CD4-positive, alpha-beta T cell treated with Interleukin-17A for 1 hour (primary cell): ENCODE measurements at places on chromosomes 7 and 10.
A peak's percentile ranks its signal among the peaks of the same experiment; 100 is the strongest.

- DNase-seq = no peak
Measured at GRCh38 chr10:114723991-114724715, 66.1 kb upstream of the ABLIM1 start.

- no peak for DNase-seq
Measured at GRCh38 chr7:148967032-148967372, 61.3 kb downstream of the PDIA4 start.

- no peak for DNase-seq
Measured at GRCh38 chr7:46363688-46364087, 442.6 kb upstream of the IGFBP3 start.

GRCh38 chr7:115183431-115184057, 261.6 kb downstream of the MDFIC start:
- peak; percentile 21 for DNase-seq

DNA sequence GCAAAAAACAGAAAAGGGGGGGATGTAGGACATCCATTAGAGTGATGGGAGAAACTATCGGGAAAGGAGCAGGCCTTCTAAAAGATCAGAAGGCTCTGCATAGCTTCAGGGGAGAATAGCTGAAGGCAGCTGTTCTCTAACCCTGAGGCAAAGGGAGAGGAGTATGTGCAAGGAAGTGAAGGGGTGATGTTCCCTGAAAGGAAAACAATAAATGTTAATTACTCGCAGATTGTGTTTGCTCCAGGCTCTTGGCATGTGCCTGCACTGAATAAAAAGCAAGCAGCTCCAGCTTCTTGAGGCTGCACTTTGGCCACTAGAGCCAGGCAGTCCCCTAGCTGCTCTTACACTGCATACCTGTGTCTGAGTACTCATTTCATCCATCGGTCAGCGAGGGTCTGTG, 14.4 kb upstream of the STARD3NL start:
- DNase-seq = no peak

GRCh38 chr7:12670000-12670729, 17.3 kb upstream of the ARL4A start:
- no peak for DNase-seq

DNA sequence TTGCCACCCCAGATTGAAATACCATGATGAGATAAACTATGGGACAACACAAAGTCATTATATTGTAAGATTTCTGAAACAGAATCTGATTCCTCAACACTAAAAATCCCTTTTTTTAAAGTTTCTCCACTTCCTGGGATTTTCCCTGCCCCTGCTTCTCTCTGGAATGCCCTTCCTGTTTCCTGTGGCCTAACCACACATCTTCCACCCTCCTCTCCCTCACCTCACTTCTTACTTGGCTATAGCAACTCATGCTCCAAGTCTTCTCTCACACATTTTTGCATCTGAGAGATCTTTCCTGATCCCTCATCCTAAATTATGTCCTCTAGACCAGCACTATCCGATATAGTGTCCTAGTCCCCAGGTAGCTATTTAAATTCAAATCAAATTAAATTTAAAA, 4.1 kb upstream of the RELN start:
- no peak for DNase-seq

GRCh38 chr10:80589726-80590373, 52.1 kb downstream of the SH2D4B start:
- no peak for DNase-seq

DNA sequence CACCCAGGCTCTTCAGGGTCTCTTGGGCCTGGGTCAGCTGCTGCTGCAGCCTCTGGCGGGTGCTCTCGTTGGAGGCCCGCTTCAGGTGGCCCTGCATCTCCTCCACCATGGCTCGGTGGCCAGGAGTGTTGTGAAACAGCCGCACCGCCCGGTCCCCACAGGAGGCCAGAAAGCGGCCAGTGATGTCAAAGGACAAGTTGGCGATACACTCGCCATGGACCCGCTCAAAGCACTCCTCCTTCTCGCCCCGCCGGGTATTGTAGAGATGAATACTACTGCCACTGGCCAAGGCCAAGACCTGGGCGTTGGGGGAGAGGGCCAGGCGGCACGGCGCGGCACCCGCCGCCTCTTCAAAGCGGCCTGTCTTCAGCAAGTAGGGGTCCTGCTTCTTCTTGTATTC, 7.9 kb downstream of the TBL2 start:
- no peak for DNase-seq

- DNase-seq = no peak
Measured at GRCh38 chr10:10530313-10530712, 487.4 kb upstream of the CELF2 start.

DNA sequence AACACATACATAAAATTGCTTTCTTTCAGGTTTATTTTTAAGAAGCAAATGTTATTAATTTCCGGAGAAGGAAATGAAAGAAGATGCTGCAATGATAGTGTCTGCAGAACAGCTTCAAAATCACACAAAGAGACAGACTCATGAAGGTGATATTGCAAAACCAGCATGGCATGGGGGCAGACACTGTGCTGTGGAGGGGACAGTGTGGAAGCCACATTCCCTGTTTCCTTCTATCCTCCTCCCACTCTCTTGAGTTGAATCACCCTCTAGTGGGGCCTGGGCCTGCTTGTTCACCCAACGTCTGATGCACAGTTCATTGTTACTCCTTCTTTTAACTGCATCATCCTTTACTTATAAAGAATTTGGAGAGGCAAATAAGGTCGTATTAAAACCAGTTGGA, 104.0 kb upstream of the INSIG1 start:
- DNase-seq = no peak

DNA sequence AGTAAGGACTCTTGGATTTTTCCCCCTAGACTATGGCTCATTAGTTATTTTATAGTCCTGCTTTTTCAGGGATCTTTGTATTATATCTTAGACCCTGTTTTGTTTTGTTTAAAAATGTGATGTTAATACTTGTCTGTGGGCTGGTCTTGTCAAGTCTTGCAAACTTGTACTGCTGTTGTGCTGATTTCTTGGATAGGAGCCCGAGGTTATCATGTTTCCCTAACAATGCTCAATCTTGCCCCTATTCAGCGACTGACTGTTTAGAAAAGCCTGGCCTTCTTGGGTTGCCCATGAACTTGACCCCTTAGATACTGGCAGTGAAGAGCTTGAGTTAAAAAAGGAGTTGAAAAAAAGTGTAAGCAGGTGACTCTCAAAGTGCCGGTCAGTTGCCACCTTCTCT, 115.7 kb downstream of the KIAA1217 start:
- DNase-seq = no peak

DNA sequence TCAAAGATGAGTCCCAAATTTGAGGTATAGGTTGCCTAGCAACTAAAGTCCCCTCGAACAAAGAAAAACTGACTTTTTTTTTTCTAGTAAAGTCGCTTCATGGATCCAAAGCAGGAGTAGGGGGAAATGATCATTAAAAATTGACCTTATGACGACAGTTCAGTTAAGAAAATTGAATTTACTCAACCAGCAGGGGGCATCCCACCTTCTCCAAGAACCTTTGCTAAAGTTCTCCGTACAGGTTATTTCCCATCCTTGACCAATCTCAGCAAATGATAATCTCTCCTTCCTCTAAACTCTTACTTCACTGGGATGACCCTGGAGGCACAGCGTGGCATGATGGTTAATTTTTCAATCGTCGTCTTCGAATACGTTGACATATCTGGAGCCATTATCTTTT, 228.3 kb downstream of the CALN1 start:
- no peak for DNase-seq

- DNase-seq = no peak
Measured at GRCh38 chr7:41691286-41692190, 11.4 kb downstream of the INHBA start.

GRCh38 chr10:103667356-103667755, 173.9 kb downstream of the NEURL1 start:
- DNase-seq = no peak

GRCh38 chr7:149409895-149410294, 51.0 kb downstream of the ZNF777 start:
- DNase-seq = no peak

DNA sequence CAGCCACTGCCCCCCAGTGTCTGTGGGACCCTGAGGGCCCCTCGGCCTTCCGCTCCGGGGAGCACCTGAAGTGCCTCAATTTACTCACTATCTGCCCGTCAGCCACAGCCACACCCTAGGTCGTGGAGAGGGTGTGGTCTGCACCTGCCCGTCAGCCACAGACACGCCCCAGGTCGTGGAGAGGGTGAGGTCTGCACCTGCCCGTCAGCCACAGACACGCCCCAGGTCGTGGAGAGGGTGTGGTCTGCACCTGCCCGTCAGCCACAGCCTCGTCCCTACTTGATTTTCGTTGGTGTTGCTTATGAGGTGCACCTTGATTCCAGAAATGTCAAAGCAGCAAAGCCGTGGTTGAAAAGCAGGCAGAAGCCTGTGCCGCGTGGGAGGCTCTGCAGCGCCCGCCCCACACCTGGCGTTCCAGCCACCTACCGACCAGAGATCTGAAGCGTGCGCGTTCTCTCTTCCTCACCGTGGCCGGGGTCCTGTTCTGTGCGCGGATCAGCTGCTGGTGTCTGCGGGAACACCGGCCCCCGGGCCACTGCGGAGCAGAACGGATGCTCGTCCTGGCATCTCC, 101.6 kb downstream of the DYNC2I1 start:
- DNase-seq = peak; percentile 52

- DNase-seq = no peak
Measured at GRCh38 chr10:79552143-79552542, 8.1 kb downstream of the SFTPA2 start.

GRCh38 chr10:122128357-122128756, 139.4 kb downstream of the TACC2 start:
- no peak for DNase-seq

DNA sequence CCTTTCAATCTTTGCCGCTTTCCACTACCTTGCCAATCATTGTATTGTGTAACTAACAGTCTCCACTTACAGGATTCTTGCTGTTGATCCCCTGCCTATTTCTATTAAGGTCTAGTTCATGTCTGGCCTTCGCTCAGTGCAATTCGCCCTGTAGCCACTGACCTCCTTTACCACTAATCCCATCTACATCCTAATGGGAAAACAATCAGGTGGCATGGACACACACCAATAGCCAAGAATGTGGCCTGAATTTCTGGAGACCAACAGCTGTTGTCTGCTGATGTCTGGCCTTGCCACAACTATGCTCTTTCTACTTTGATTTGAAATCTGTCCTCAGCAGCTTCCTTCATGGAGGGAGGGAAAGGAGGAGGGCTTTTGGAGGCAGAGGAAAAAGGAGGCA, 546.2 kb downstream of the SORCS3 start:
- no peak for DNase-seq

DNA sequence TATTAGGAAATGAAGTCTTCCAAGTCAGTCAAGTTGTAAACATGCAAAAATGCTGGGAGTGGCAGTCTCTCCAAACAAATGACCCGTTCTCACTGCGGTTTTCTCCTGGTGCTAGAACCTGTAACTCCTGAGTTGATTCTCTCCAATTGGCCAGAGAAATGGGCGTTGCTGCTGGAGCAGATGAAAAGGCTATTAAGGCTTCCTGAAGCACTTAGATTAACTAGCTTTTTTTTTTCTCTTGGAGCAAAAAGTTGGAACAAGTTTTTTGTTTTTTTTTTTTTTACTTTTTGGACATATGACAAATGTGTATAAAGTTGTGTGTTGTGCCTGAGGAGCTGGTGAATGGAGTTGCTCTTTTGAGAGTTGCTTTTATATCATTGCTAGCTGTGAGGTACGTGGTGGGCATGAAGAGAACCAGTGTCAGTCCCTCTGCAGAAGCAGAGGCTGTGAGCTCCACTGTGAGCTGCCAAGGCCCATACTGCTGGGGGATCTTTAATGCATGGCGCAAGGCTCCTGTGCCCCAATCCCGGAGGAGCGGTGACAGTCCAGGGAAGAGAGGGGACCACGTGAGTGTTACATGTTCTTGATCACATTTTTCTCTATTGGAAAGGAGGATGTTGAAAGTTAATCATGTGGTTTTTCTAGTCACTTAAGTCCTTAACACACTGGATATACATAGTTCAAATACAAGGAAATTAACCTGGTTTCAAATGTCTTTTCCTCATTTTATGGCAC, 393.6 kb upstream of the GALNT17 start:
- no peak for DNase-seq

- DNase-seq = peak; percentile 64
Measured at GRCh38 chr10:110600487-110601101, 33.1 kb downstream of the SMC3 start.

- no peak for DNase-seq
Measured at GRCh38 chr7:143314127-143314526, 1.8 kb upstream of the CLCN1 start.
